ENCODE measurements at places on chromosomes 6 and 20.

DNA sequence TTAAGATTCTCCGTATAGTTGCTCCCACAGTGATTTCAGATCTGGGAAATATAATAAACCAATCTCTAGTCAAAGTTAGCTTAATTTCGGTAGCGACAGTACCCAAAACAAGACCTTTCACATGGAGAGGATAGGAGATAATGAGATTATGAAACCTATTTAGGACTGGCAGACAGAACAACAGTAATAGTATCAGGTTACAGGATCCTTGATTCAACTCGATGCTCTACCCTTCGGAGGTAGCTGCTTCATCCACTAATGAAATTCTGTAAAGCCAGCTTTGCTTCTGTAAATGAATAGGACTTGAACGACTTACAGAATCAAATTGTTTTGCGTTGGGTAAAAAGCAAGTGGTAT lies 534 bp upstream of the AKIRIN2 start:
- DNase-seq = no peak

- DNase-seq = no peak
Measured at GRCh38 chr6:115319823-115320222, 740.9 kb downstream of the FRK start.

DNA sequence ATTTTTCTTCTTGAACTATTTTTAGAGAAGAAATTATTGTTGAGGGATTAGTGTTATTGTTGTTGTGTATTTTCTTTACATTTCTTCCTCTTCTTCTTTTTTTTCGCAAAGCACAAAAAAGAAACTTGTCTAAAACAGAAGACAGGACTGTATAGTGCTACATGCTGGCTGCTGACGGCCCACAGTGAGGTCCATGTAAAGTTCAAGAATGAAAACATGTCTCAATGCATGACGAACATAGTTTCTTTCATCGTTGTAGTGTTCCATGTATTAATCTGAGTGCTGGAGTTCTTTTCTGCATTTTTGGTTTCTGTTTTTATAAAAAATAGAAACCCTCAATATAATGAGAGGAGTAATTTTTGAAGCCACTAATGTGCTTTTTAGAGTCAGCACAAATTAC lies 462.9 kb upstream of the MARCKS start:
- no peak for DNase-seq

- DNase-seq = no peak
Measured at GRCh38 chr6:5590187-5590586, 328.9 kb downstream of the FARS2 start.

- no peak for DNase-seq
Measured at GRCh38 chr6:105041880-105042279, 85.0 kb downstream of the LIN28B start.

- DNase-seq = no peak
Measured at GRCh38 chr6:158960026-158960425, 40.0 kb downstream of the RSPH3 start.

DNA sequence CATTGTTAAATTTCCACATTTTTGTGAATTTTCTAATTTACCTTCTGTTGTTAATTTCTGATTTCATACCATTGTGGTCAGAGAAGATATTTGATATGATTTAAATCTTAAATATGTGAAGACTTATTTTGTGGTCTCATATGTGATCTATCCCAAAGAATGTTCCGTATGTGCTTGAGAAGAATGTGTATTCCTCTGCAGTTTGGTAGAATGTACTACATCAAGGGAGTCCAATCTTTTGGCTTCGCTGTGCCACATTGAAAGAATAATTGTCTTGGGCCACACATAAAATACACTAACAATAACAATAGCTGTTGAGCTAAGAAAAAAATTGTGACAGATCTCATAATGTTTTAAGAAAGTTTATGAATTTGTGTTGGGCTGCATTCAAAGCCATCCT lies 176.2 kb upstream of the PRND start:
- no peak for DNase-seq

Measured in GM12864 (cell line).